ENCODE measurements at places on chromosomes 5 and 9. TPM values are rescaled to one million over a fixed set of nuclear protein-coding genes. Genes with fewer than 3 reads are reported as not detected.

Gene C9orf153
- 0.38 TPM for total RNA-seq

Gene ZDHHC11B
- total RNA-seq, result not detected

Gene ATP6V1G1
- 85.8 TPM for total RNA-seq

Gene MRRF
- 29.8 TPM for total RNA-seq

Gene MLANA
- total RNA-seq, result not detected

Gene MYMK
- total RNA-seq, result not detected

Gene CERCAM
- total RNA-seq, result 17.5 TPM

Gene OBP2B
- not detected for total RNA-seq

All from dermis microvascular lymphatic vessel endothelial cell (primary cell).